ENCODE measurements at places on chromosomes 5 and 9.

GRCh38 chr5:41721516-41721915 lies 148.7 kb downstream of the OXCT1 start:
- no peak overlapping the region for H3K27ac ChIP-seq
- H3K27me3 ChIP-seq = no peaks in the 10 kb centered on the region
- no peaks in the 10 kb centered on the region for H3K4me1 ChIP-seq
- no peaks in the 10 kb centered on the region for H3K36me3 ChIP-seq

DNA sequence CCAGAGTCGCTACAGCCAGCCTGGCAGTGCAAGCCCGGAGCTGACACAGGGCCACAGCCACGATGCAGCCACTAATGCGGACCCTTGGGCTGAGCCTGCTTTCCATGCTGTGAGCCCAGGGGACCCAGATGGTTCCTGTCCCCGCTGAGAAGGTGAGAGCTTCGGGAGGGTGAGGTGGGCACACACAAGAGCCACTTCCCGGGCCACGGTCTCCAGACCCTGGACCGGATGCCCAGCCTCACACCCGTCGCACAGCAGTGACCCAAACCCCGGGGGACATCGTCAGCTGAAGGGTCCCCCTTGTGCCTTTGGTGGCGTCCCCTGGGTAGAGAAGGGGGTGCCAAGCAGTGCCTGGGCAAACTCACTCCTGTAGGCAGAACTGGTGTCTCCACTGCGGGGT lies 13.4 kb downstream of the PAEP start:
- peaks cover 49% of the 10 kb centered on the region for H3K27me3 ChIP-seq
- H3K27ac ChIP-seq = no peak overlapping the region
- H3K4me3 ChIP-seq = no peak overlapping the region
- H3K36me3 ChIP-seq = no peaks in the 10 kb centered on the region
- DNase-seq = no peak

DNA sequence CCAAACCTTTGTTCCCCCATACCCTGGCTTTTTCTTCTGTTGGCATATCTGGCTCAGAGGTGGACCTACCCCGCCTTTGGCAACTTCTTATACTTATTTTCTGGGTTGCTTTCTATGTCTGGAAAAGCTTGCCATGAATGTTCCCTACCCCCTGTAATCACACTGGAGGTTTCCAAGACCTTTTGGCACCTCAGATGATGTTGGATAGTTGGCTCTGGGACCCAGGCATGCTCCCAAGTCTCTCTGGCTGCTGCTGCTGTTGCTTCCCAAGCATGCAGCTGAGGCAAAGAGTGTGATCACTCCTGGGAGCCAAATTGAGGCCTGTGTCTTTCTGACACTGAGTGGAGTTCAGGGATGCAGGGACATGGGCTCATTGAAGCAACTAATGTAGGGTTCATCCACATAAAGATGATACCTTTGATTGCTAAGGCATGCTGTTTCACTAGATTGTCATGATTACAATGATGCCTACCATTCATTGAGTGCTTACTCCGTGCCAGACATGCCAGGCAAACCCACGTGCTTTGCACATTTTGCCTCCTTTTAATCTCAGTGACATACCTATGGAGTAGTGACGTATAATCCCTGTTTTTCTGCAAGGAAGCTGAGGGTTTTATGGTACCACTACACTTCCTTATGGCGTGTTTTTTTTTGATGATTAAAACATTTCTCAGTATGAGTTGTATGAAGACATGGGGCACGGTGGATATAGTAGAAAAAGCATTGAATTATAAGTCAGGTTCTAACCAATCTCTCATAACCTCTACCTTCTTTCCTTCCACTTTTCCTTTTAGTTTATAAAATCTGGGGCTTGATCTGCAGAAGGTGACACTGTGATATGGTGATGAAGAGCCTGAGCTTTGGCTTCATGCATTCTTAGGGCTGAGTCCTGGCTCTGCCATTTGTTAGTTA lies 73.1 kb downstream of the ARHGAP26 start:
- H3K36me3 ChIP-seq = no peaks in the 10 kb centered on the region
- H3K4me3 ChIP-seq = no peak overlapping the region
- no peak for DNase-seq
- no peaks in the 10 kb centered on the region for H3K27me3 ChIP-seq
- H3K4me1 ChIP-seq = peaks cover 52% of the 10 kb centered on the region

- H3K27me3 ChIP-seq = no peaks in the 10 kb centered on the region
- peaks cover 16% of the 10 kb centered on the region for H3K36me3 ChIP-seq
- H3K4me3 ChIP-seq = no peak overlapping the region
- DNase-seq = no peak
- H3K4me1 ChIP-seq = no peaks in the 10 kb centered on the region
Measured at GRCh38 chr9:37302277-37302676, 120.2 kb upstream of the GRHPR start.

All from suprapubic skin (tissue), 4 donors.